ENCODE measurements at places on chromosomes 1 and 21. TPM values are rescaled to one million over a fixed set of nuclear protein-coding genes. Genes with fewer than 3 reads are reported as not detected.

GRCh38 chr1:33392639-33393038 is 38.3 kb downstream of the PHC2 start:
- DNase-seq: no peak

Gene ROR1
- total RNA-seq: 7.8 TPM

DNA sequence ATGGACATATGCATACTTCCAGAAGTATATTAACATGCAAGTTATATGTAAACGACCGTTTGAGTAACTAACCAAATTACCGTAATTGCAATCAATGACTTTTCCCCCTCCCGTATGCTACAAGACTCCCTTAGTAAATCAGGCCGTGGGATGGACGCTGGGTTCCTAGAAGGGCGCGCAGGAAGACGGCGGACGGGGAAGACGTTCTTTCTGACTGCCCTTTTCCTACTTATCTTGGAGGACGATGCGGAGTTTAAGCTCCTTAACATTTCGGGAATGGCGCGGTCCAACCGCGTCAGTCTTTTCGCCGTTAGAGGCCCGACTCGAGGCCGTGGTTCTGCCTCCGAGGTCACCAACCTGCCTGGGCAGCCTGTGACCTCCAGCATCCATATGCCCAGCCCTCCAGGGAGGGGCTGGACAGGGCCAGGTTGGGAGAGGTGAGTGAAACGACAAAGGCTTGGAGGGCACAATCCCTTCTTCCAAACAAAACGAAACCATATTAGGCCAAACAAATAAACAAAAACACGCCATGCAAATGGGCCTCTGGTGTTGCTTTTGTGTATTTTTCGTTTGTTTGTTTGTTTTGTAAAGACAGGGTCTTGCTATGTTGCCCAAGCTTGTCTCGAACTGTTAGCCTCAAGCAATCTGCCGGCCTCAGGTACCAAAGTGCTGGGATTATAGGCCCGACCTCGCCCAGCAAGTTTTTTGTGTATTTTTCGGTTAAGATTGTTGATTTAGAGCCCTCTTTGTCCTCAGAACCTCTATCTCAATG is 873 bp upstream of the PI4KB start:
- DNase-seq: peak; percentile 84

GRCh38 chr1:248786156-248786555 is 30.6 kb upstream of the LYPD8 start:
- DNase-seq: no peak

DNA sequence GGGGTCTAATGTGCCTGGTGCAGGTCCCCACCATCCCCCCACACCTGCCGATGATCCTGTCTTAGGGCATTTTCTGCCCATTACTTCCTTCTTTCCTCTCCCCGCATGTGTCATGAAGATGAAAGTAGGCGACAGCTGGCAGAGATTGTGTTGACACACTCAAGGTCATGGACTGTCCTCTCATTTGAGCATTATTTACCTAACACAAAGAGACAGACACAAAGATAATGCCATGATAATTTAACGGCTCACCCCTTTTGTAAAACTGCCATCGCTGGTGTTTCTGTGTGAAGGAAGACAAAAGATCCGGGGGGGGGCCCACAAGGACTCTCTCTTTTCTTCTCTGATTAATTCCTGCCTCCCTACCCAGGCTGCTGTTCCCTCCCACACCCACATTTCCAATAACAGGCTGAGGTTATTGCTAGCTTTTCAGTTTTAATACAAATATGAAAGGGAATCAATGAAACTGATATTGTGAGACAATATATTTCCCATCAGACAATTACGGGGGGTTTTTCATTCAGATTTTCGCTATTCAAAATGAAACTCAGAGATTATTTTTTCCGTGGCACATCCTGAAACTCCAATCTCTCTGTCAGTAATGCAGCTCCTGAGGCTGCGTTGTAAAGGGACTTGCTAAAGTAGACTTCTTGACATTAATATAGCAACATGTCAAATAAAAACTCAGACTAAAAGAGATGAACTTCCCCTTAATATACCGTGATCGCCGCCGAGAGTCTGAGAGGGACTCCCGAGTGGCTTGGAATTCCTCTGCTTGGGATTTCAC is 561.1 kb downstream of the NPHP4 start:
- DNase-seq: no peak

DNA sequence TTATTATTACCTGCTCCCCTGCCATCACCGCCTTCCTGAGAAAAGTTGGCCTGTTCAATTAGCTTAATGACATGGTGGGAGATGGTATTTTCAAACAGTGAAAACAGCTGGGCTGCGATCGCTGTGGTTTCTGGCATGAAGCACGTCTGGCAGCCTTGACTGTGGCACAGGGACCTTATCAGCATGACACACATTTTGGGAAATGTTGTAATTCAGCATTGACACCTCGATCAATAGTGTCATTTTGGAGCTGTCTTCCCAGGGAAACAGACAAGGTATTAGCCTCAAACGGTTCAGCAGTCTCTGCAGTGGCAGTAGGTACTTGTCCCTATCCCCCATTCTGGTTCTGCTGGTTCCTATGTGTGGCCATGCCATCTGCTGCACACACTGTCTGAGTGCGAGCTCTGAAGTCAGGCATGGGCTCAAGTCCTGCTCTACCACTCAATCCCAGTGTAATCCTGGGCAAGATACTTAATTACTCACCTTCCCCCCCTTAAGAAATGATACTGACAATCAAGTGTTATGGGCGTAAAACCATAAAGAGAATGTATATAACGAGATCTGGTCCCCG is 154.5 kb upstream of the KCND3 start:
- DNase-seq: no peak

GRCh38 chr1:63343922-63344321 is 21.6 kb downstream of the FOXD3 start:
- no peak for DNase-seq

Gene CLCA1
- not detected for total RNA-seq

Data from spleen (tissue), 13 donors.